ENCODE measurements at places on chromosomes 3 and 15.

DNA sequence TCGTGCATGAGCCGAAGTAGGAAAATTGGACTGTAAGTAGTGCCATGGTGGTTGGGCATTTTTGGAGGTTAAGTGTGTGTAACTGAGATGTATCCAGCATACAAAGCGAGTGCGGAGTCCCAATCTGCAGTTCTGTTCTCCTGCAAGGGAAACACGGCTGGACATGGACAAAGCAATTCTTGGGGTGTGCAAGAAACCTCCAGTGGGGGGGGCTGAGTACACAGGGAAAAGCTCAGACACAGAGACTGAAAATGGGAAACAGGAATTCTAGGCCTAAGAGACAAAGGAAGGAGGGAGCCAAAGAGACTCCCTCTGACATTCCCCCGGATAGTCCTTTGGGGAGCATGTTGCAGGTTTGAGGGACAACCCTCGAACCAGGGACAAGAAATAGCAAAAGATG, 83.2 kb upstream of the PLSCR4 start:
- DNase-seq = no peak

DNA sequence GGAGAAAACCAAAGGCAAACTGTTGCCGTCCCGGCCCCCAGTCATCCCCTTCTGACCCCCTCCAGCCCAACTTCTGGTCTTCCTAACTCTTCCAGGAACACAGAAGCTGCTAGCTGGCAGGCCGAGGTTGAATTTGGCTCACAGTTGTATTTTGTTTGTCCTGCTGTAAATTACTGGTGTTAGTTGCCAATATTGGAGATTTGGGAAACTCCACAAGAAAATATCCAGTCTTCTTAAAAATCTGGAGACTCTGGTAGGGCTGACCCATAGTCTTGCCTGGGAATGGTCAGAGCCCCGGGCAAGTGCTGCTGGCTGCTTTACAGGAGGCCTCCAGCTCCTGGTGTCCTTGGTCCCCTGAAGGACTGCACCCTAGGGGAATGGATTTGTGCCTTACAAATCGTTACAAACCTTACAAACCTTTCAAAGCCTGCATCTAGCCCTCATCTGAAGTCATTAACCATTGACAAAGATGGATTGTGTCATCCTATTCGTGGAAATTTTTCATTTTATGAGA, 112.0 kb upstream of the MCTP2 start:
- peak; percentile 52 for DNase-seq

GRCh38 chr15:56194035-56194434, 49.6 kb downstream of the RFX7 start:
- DNase-seq = no peak

GRCh38 chr3:73426606-73427005, 198.1 kb downstream of the PDZRN3 start:
- DNase-seq = no peak

- DNase-seq = no peak
Measured at GRCh38 chr3:194654443-194654842, 17.5 kb downstream of the LSG1 start.

- DNase-seq = no peak
Measured at GRCh38 chr3:35757991-35758757, 118.8 kb downstream of the ARPP21 start.

GRCh38 chr3:28476764-28477163, 128.1 kb upstream of the AZI2 start:
- DNase-seq = no peak

DNA sequence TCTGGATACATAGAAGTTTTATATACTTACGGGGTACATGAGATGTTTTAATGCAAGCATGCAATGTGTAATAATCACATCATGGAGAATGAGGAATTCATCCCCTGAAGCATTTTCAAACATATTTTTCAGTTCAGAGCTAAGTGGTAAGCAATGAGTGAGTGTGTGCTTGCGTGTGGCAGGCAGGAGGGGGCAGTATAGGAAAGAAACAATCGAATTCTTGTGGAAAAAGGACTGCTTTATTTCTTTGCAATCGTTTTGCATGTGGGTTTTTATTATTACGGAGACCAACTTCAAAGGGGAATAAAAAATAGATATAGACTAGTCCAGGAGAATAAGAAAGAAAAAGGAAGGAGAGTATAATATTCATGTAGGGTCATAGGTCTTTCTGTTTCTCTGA, 271.6 kb downstream of the CHL1 start:
- DNase-seq = no peak

- DNase-seq = no peak
Measured at GRCh38 chr3:170809007-170809974, 60.7 kb downstream of the RPL22L1 start.

GRCh38 chr3:185365291-185366073, 2.5 kb downstream of the MAP3K13 start:
- DNase-seq = no peak
